ENCODE measurements at places on chromosomes 11 and 22.

- no peak for DNase-seq
Measured at GRCh38 chr11:99376463-99376862, 355.7 kb downstream of the CNTN5 start.

DNA sequence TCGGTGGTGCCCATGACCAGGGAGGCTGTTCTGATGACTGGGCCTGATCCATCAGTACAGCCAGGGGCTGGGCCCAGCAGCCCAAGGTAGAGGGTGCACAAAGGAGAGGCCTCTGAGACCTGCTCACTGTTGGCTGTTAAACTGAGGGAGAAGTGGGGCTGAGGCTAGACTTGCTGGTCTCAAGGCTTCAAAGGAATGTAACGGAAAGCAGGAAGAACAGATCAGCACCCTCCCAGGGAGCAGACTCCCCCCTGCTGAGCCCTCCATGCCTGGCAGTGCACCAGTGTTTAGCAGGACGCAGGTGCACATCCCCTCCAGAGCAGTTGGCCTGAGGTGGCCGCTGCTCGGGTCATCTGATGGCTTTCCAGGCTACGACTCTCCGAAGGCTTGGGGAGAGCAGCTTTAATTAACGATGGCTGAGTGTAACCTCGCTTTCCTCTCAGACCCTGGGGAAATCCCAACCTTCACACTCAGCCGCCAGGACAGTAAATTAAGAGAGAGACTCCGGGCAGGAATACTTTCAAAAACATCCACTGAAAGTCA, 255.7 kb upstream of the NARS2 start:
- no peak for DNase-seq

- DNase-seq = peak; percentile 66
Measured at GRCh38 chr11:10770626-10771254, 19.7 kb downstream of the CTR9 start.

DNA sequence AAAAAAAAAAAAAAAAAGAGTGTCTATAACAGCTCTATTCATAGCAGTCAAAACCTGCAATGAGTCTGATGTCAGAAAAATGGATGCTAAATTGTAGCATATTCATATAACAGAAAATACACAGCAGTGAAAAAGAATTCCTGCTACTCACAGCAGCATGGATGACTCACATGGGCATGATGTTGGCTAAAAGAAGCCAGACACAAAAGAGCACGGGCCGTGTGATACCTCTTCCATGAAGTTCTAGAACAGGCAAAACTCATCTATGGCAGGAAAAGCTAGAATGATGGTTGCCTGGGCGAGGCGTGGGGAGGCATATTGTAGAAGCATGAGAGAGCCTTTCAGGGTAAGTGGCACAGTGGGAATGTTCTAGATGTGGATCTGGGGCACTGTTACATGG, 18.9 kb downstream of the PLAAT3 start:
- DNase-seq = no peak

DNA sequence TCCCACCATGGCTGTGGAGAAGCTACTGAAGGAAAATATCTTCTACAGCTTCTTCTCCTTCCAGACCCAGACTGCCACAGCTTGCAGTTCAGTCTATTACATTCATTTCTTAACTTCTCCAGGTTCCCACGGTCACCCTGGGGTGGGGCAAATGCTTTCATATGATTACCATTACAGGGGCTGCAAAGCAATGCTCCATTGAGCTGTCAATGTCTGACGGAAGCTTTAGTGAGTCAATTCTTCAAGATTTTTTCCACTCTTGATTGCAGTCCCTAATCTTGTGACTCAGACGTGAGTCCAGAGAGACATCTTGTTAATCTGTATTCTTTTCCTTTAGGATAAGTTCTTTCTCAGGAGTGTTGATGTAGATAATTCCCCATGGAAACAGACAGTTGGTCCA, 233.4 kb upstream of the DDI1 start:
- no peak for DNase-seq

GRCh38 chr11:12604557-12605153, 69.6 kb upstream of the TEAD1 start:
- no peak for DNase-seq

DNA sequence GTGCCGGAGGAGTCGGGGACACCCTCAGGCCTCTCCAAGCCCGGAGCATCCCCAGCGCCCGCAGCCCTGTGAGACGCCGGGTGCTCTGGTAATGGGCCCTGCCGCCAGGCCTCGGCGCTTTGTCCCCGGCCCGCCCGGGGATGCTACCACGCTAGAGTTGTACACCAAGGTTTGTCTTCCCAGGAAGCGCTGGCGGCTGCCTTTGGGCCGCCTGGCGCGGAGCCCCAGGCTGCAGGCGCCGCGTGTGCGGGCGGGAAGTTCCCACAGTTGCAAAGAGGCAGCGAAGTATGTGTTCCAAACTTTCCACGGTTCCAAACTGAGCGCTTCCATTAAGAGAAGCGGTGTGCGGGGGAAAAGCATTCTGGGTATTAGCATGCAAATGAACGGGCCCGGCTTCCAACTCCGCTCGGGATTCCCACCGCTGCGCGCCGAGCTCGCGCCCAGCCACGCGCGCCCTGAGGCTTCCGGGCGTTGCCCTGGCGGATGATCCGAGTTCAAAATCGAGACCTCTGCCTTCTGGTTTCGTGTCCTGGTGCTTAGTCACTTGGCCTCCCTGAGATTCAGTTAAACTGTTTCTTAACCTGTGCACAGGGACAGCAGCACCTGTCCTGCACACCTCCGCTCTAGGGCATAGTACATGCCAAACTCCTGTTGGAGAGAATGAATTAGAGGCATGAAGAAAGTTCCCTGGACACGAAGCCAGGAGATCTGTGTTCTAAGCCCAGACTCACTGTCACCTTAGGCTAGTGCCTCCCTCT, 1.3 kb upstream of the PATZ1 start:
- DNase-seq = peak; percentile 54

- no peak for DNase-seq
Measured at GRCh38 chr22:37880668-37881440, 25.2 kb upstream of the MICALL1 start.

GRCh38 chr22:19067696-19068348, 54.4 kb downstream of the DGCR2 start:
- DNase-seq = no peak

- DNase-seq = no peak
Measured at GRCh38 chr11:134822897-134823296, 410.9 kb upstream of the B3GAT1 start.

- no peak for DNase-seq
Measured at GRCh38 chr11:131809203-131809918, 438.9 kb downstream of the NTM start.

DNA sequence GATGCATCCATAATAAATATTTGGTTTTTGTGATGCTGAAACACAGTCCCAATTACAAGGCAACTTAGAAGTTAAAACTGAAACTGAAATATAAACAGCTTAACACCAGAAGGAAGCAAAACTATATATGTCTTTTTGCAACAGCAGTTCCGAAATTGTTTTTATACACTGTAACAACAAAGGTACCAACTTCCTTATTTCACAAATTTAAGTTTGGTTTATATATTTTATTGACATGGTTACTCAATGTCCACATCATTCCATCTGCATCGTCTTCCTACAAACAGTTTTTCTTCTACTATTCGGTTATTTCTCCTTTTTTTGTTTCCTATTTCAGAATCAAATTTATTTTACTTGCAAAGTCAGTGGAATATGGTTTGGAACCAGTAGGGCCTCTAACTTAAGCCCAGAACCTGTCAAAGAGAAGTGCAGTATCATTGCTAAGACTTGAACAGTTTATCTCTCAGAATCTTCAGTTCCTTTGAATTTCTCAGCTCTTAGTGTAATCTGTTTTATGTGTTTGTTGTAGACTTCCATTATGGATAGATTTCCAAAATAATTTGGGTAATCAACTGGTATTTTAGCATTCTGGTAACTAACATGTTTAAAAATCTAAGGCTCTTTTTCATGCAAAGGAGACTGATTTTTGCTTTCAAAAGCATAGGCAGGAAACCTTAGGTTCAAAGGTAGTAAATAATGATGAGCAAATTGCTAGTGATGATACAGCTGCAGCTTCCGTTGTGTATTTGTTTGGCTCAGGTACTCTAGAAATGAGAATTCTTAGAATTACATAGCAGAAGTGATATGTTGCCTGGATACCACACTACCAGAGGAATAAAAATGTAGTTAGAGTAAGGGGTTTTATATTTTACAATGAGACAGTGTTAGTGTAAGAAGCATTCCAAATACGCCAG, 8.2 kb upstream of the HSPA8 start:
- DNase-seq = no peak

GRCh38 chr22:17950651-17951214, 73.6 kb downstream of the MICAL3 start:
- no peak for DNase-seq

DNA sequence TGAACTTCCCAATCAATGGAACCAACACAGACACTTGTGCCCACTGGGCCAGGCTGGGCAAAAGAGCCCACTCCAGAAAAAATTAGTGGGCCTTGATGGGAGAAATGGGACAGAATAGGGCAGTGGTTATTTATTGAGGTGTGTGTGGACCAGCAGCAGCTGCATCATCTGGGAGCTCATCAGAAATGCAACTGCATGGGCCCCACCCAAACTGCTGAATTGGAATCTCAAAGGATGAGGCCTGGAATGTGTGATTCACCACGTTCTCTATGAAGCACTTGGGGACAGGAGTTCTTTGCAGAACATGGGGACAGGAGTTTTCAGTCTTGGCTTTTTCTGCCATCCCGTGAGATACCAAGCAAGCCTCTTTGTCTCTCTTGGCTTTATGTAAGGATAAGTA, 255.6 kb upstream of the PLET1 start:
- DNase-seq = no peak

DNA sequence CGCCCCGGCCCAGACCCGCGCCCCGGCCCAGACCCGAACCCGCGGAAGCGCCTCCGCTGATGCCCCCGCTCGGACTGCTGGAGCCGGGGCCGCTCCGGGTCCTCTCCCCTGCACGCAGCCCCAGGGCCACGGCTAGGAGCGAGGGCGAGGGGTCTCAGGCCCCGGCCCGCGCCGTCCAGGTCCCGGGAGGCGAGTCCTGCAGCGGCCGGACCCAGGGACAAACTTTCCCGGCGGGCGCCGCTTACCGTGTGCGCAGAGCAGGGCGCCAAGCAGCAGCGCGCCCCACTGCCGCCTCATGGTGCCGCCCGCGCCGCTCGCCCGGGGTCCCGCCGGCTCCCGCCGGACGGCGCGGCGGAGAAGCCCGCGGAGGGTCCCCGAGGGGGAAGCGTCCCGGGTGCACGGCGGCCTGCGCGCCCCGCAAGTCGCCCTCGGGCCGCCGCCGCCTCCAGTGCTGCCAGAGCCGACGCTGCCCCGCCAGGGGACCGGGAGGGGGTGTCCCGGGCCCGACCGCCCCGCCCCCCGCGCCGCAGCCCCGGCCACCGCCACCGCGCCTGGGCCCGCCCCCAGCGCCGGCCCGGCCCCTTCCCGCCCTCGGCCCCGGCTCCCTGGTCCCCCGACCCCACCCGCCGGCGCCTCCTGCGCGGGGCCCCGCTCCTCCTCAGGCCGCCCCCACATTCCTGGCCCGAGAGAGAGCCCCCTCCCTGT, at the start of gene LRP4:
LRP4 (minus strand) TSS at position 468 of the 705 bp plus-strand sequence; CDS start at position 297, 171 bp downstream.
- peak; percentile 72 for DNase-seq

GRCh38 chr11:133265530-133266035, 266.7 kb downstream of the OPCML start:
- no peak for DNase-seq

GRCh38 chr11:126133901-126134300, 71.2 kb upstream of the CDON start:
- DNase-seq = peak; percentile 26

- no peak for DNase-seq
Measured at GRCh38 chr22:26646158-26646557, 11.2 kb upstream of the MIAT start.

- DNase-seq = no peak
Measured at GRCh38 chr11:57560146-57560545, 7.3 kb downstream of the UBE2L6 start.

DNA sequence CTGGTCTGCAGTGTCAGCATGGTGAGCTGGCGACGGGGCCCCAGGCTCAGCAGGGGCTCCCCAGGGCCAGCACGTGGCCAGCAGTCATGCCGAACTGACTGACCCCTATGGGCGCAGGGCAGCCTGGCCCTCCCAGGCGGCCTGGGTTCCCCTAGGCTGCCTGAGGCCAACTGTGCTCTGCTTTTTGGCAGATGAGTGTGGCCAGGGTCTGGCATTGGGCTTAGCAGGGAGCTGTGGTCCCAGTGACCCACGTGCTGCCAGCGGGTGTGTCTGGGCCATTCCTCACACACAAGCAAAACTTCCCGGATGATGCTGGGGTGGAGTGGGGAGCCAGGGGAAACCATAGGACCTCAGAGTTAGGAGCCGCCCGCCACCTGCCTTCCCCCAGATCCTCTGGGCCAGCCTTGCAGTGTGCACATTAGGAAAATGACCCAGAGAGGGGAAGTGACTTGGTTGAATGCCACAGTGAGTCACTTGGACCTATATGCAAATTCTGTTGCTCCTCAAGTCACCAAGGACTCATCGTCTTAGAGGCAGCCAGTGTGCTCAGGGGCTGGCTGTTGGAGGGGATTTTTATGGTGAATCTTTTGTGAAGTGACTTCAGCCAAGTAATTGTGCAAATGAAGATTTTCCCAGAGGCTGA, 6.5 kb downstream of the ADORA2A start:
- no peak for DNase-seq

GRCh38 chr22:19879246-19879570, 24.5 kb upstream of the GNB1L start:
- no peak for DNase-seq

- no peak for DNase-seq
Measured at GRCh38 chr11:74196781-74197486, 25.8 kb downstream of the PPME1 start.
